Left ventricle myocardium inferior (tissue), 1 donor: ENCODE measurements at places on chromosomes 5 and 9. TPM values are rescaled to one million over a fixed set of nuclear protein-coding genes. Genes with fewer than 3 reads are reported as not detected.

Gene IFNB1
- total RNA-seq: not detected

Gene PRXL2C
- total RNA-seq: 26.8 TPM

Gene IL5
- total RNA-seq: not detected

Gene RNF183
- total RNA-seq: not detected

Gene GARIN3
- not detected for total RNA-seq

Gene BTNL3
- not detected for total RNA-seq

Gene LRRC19
- total RNA-seq: not detected

Gene DMRTA1
- 0.77 TPM for total RNA-seq

Gene RMRP
- 15,093 TPM for total RNA-seq

Gene TMEM161B
- 8.0 TPM for total RNA-seq

Gene SELENOP
- total RNA-seq: 213 TPM

Gene PKD2L2
- 0.16 TPM for total RNA-seq

Gene SPATA31E1
- total RNA-seq: not detected

Gene TGFBR1
- 12.3 TPM for total RNA-seq

Gene FAXDC2
- total RNA-seq: 23.5 TPM

Gene GLRA1
- total RNA-seq: not detected

Gene CEL
- total RNA-seq: 1.9 TPM

Gene GRM6
- total RNA-seq: not detected

Gene HTR4
- 0.99 TPM for total RNA-seq

Gene PSD2
- not detected for total RNA-seq

Gene ADAMTSL2
- 6.0 TPM for total RNA-seq

Gene LAMC3
- total RNA-seq: 0.66 TPM

Gene PCDHGC4
- 1.8 TPM for total RNA-seq

Gene TAF11L11
- total RNA-seq: not detected

Gene TUT7
- 15.0 TPM for total RNA-seq

Gene TBC1D2
- 1.7 TPM for total RNA-seq

Gene CD72
- total RNA-seq: 0.63 TPM

Gene RPL35
- total RNA-seq: 686 TPM

Gene NDOR1
- total RNA-seq: 6.5 TPM

Gene ADGRD2
- total RNA-seq: not detected

Gene ADRB2
- 5.1 TPM for total RNA-seq

Gene RLN2
- 0.44 TPM for total RNA-seq

Gene FGFR4
- 0.93 TPM for total RNA-seq

Gene PCDHGA3
- total RNA-seq: 12.2 TPM

Gene SPATA31D3
- total RNA-seq: not detected

Gene PFN3
- total RNA-seq: not detected

Gene CTSV
- total RNA-seq: 0.14 TPM

Gene CTNND2
- total RNA-seq: 18.4 TPM

Gene NDUFS4
- total RNA-seq: 187 TPM

Gene FASTKD3
- total RNA-seq: 5.8 TPM

Gene TTC16
- 0.25 TPM for total RNA-seq

Gene SLCO6A1
- not detected for total RNA-seq

Gene BSPRY
- 0.25 TPM for total RNA-seq

Gene SH3TC2
- 9.4 TPM for total RNA-seq

Gene PCSK1
- total RNA-seq: 0.38 TPM

Gene OR1J2
- total RNA-seq: not detected

Gene LRRC26
- total RNA-seq: not detected

Gene SNAPC4
- 5.2 TPM for total RNA-seq

Gene TMC1
- 0.25 TPM for total RNA-seq

Gene NOXA1
- 2.0 TPM for total RNA-seq
